ENCODE measurements at places on chromosomes 6 and 20. TPM values are rescaled to one million over a fixed set of nuclear protein-coding genes. Genes with fewer than 3 reads are reported as not detected.

The CST4 gene
- not detected for total RNA-seq

The SNAP91 gene
- total RNA-seq, result not detected

The C6orf132 gene
- total RNA-seq, result 13.5 TPM

The HEY2 gene
- 2.8 TPM for total RNA-seq

The FBXO5 gene
- 5.1 TPM for total RNA-seq

The PCK1 gene
- total RNA-seq, result not detected

The THBD gene
- total RNA-seq, result 77.6 TPM

The TP53INP2 gene
- 13.6 TPM for total RNA-seq

The CYP21A2 gene
- 1.1 TPM for total RNA-seq

The SRF gene
- 29.2 TPM for total RNA-seq

The IPCEF1 gene
- total RNA-seq, result 7.9 TPM

The TSPO2 gene
- not detected for total RNA-seq

The ME1 gene
- total RNA-seq, result 12.9 TPM

The SPATS1 gene
- total RNA-seq, result 1.8 TPM

The PSORS1C2 gene
- not detected for total RNA-seq
